ENCODE measurements at places on chromosomes 1 and 21. TPM values are rescaled to one million over a fixed set of nuclear protein-coding genes. Genes with fewer than 3 reads are reported as not detected.

Gene FCRL1
- not detected for total RNA-seq

Gene VANGL1
- 1.6 TPM for total RNA-seq

Gene LCE1D
- not detected for total RNA-seq

Gene OR6K3
- total RNA-seq: not detected

Gene TGFBR3
- 0.17 TPM for total RNA-seq

Gene PTPRC
- not detected for total RNA-seq

Gene RXFP4
- not detected for total RNA-seq

Gene PTCH2
- total RNA-seq: not detected

Gene GBP7
- total RNA-seq: not detected

Gene PCBP3
- total RNA-seq: not detected

- no peak for DNase-seq
Measured at GRCh38 chr1:50605186-50605875, 182.1 kb upstream of the DMRTA2 start.

DNA sequence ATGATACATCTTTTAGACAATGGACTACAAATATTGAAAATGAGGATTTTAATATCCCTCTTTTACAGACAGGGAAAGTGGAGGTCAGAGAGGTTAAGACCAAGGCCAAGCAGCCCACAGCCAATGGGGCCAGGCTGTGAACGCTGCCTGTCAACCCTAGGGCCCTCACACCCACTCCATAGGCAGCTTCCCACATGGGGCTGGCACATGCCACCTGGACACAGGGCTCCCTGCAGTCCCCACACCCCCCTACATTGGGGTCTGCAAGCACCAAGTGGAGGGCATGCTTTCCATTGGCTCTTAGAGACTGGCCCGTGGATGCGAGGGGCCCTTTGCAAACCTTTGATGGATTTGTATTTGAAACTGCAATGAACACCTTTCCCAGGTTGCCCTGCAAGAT is 348.5 kb upstream of the VAMP3 start:
- no peak for DNase-seq

DNA sequence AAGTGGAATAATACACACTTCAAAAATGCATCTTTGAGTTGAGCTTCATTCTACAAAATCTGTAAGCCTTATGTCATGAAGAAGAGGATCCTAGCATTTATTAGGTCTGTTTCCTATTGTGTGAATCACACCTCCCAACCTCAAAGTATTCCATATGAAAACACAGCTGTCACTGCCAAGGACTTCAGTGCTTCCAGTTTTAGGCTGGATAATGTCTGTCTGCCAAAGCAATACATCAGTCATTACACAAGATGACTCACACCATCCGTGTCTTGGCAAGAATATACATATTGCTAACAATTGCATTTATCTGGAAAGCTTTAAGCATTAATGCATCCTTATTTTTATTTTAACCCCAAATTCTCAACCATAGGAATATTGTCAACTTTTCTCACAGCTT is 125.7 kb upstream of the TMPRSS15 start:
- peak; percentile 46 for DNase-seq

- DNase-seq: no peak
Measured at GRCh38 chr1:97128426-97128825, 406.8 kb downstream of the PTBP2 start.

DNA sequence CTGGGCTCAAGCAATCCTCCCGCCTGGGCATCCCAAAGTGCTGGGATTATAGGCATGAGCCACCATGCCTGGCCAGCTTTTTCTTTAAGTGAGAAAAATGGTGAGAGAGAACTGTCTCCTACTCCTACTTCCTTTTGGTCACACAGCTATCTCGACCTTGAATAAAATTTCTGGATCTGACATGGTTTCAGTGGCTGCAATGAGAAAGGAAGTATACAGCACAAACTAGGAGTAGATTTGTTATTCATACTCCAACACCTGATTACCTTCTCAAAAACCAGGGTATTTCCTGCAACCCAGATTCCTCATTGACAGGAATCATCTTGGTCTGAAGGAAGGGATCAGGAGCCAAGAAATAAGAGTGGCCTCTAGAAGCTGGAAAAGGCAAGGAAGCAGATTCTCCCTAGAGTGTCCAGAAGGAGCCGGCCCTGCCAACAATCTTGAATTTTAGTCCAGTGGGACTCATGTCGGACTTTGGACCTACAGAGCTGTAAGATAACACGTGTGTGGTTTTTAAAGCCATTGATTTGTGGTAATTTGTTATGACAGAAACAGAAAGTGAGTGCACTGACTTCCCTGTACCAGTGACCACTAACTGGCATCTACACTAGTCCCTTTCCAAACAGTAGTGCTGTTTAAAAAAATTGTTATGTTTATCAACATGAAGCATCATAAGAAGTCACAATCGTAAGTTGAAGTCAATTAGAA is 516.6 kb downstream of the SMYD3 start:
- DNase-seq: no peak

DNA sequence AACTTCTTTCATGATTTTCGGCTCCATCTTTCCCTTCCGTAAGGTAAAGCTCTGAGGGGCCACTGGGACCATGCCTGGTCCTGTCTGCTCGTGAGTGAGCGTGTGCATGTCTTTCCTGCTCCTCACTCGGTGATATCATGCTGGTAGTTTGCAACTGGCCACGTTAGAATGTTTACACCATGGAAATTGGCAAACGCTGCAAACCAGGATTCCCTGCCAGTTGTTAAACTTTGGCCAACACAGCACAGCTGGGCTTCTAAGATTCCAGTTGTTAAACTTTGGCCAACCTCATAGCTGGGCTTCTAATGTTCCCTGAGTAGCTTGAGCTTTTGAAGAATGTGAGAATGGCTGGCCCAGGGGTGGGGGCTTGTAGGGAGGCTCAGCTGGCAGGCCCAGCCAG is 68.0 kb upstream of the ACTL8 start:
- no peak for DNase-seq

- DNase-seq: no peak
Measured at GRCh38 chr1:48329486-48329885, 107.0 kb downstream of the SLC5A9 start.

- no peak for DNase-seq
Measured at GRCh38 chr1:85656256-85656655, 52.0 kb downstream of the ZNHIT6 start.

DNA sequence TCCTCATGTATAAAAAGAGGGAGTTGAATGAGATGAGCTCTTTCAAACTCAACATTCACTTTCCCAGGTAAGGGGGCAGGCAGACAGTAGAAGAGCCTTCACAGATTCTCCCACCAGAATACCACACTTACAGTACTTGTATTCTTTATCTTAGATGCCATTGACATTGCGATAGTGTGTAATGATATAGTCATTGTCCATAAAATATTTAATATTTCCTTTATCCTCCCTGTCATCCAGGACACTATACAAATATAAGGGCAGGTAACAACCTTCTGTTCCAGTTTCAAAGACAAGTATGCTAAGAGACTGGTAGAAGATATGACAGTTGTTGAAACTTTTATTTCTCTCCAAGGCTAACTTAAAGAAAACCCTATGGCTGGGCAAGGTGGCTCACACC is 56.5 kb upstream of the MTF2 start:
- DNase-seq: no peak

DNA sequence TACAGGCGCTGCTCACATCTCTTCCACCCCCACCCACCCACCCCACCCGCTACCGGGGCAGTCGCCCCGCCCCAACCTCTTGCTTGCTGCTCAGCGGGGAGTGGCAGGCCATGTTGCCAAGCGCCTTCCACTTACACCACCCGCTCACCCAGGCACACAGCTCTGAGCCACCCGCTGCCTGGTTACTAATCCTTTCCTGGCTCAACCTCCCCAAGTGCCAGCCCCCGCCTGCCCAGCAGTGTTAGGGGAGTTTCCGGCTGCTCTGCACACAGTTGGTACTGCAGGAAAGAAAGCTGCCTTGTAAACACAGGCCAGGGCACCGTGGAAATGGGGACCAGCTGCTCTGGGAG is 56.2 kb downstream of the LACTBL1 start:
- peak; percentile 9 for DNase-seq

GRCh38 chr1:29688471-29689365 is 452.4 kb downstream of the PTPRU start:
- DNase-seq: no peak

Measured in Caki2 (cell line).